ENCODE measurements at places on chromosomes 6 and 20.

DNA sequence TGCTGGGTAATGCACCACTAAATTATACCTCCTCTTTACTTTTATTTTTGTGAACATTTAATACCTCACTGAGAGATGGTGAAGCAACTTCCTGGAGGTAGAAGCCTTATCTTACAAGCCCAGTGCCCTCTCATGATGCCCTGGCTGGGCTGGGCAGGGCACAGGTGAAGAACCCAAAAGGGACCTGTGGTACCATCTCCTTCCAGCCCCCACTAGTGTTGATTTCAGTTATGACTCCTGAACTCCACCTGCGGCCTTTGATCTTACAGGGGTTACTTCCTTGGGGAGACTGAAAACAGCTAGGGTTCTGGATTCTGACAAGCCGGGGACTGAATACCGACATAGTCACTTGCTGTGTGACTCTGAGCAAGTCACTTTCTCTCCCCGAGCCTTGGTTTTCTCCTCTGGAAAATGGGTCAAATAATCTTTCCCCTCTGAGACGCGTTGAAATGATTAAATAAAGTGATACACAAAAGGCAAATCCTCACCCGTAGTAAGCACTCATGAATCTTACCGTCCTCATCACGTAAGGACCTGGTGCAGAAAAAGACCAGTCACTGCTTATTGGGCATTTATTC is 1.2 kb downstream of the SLC13A3 start:
- DNase-seq = no peak

DNA sequence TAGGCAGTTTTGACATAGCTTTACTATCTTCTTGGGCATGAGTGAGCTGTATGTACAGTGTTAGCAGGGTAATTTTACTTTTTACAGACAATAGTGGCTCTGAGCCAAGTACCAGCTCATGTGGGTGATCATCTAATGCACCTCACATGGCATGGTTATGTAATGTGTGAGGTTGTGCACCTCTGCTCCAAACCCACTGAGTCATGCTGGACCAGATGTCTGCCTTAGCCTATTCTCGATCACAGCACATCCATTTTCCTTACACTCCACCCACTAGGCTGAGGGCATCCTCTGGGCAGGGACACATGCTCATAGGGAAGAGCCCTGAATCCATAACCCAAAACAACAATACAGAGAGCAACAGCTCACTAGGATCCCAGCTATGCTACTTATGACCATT is 71.6 kb upstream of the FBXL4 start:
- no peak for DNase-seq

DNA sequence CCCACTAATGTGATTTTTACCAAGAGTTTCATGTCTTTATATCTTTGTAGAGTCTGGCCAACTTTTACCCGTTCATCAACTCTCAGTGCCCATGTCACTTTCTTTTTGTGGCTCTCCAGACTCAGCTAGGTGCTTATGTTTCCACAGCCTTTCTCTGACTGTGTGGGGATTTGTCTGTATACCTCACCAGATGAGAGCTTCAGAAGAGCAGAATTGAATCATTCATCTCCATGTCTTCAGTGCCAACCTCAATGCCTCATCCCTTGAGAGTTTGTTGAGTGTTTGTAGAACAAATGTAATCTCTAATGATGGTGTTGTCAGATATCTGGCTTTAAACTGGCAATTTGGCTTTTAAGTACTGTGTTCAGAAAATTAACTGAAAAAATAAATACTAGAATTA is 16.8 kb upstream of the CCN2 start:
- DNase-seq = no peak

GRCh38 chr6:109894181-109894580 is 83.9 kb upstream of the GPR6 start:
- DNase-seq = no peak

DNA sequence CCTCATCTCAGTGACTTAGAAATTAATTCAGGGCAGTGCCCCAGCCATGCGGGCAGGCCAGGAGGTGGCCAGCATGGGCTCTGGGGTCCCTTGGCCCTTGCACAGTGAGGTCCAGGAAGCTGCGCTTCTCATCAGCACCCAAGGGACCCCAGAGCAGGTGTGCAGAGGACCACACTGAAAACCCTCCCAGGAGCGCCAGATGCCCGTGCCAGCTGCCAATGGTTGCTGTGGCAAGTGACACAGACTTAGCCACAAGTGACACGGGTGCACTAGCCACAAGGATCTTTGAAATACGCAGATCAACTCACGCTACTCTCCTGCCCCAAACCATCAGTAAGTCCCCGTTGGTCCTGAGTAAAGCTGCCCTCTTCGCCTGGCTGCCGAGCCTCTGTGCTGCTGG is 88.1 kb downstream of the ERMARD start:
- no peak for DNase-seq

- no peak for DNase-seq
Measured at GRCh38 chr6:163773646-163774045, 359.1 kb downstream of the QKI start.

GRCh38 chr6:158068156-158068892 is 86.7 kb downstream of the SYNJ2 start:
- DNase-seq = no peak

GRCh38 chr6:18457065-18457737 is 70.1 kb downstream of the RNF144B start:
- no peak for DNase-seq

GRCh38 chr20:6347916-6348315 is 225.1 kb upstream of the FERMT1 start:
- no peak for DNase-seq

DNA sequence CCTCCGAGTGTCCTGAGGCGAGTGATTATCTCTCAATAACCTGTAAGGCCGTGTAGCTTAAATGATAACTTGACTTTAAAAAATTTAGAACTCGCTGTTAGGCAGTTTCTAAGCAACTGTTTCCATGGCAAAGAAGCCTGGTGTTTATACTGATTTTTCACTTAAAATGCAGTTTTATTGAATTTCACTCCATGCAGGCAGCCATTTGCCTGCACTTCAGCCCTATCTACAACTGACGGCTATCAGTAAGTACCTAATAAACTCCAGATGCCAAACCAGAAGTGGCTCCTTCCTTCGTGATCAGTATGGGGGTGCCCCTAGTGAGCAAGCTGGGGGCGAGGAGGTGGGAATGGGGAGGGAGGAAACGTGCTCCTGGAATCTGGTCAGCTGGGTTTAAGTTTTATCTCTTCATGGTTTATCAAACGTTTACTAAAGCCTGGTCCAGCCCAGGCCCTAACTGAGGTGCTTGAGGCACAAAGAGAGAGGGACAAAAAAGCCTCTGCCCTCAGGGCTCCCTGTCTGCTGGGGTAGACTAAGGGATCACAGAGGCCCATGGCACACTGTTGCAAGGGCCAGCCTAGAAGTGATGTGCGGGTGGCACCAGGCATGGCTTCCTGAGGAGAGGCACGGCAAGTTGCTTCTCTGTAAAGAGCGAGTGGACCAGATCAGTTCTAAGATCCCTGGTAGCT is 45.5 kb downstream of the TTI1 start:
- no peak for DNase-seq

- no peak for DNase-seq
Measured at GRCh38 chr6:13710552-13711323, 897 bp downstream of the RANBP9 start.

Measured in iPS DF 6.9 (cell line).